CD4-positive, alpha-beta T cell treated with Interleukin-12 subunit alpha and Interleukin-12 subunit beta, for 1 hour (primary cell): ENCODE measurements at places on chromosomes 5 and 9.

DNA sequence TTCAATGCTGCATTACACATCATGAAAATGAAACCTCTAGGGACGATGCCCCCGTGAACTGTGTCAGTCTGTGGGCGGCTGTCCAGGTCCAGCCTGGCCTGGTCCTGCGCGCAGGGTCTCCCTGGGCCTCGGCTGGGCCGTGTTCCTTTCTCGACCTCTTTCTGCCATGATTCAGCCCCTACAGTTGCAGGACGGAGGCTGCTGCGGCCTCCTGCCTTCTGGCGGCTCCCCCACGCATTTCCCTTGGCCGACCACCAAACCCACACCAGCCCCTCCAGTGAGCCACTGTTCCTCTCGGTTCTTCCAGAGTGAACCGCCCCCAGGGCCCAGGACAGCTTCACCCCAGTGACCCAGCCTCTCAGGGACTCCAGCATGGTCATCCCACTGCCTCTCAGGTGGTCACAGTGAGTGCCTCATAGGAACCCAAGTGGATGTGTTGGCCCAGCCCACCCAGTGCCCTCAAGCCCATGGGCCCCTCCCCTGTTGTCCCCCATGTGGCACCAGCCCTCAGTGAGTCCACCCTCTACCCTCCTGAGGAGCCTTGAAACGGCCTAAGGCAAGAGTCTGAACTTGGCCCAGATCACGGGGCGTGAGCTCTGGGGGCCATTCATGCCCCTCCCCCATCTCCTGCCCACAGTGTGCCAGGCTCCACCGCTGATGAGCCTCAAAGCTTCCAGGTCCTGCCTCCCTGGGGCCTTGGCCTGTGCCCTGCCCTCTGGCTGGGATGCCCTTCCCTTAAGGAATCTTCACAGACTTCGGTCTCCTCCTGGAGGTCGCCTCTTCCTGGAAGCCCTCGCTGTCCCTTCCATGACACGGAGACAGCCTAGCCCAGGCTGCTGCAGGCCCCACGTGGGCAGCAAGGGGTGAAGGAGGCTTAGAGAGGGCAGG is 10.0 kb upstream of the CLIC3 start:
- no peak for DNase-seq

- DNase-seq: no peak
Observed at GRCh38 chr5:96043446-96043845, 81.8 kb upstream of the ELL2 start.

GRCh38 chr5:97531549-97531948 is 348.5 kb upstream of the RIOK2 start:
- no peak for DNase-seq

GRCh38 chr9:114504341-114505186 is 709 bp downstream of the WHRN start:
- peak; percentile 48 for DNase-seq

- DNase-seq: no peak
Observed at GRCh38 chr9:19162956-19163355, 35.7 kb upstream of the PLIN2 start.

DNA sequence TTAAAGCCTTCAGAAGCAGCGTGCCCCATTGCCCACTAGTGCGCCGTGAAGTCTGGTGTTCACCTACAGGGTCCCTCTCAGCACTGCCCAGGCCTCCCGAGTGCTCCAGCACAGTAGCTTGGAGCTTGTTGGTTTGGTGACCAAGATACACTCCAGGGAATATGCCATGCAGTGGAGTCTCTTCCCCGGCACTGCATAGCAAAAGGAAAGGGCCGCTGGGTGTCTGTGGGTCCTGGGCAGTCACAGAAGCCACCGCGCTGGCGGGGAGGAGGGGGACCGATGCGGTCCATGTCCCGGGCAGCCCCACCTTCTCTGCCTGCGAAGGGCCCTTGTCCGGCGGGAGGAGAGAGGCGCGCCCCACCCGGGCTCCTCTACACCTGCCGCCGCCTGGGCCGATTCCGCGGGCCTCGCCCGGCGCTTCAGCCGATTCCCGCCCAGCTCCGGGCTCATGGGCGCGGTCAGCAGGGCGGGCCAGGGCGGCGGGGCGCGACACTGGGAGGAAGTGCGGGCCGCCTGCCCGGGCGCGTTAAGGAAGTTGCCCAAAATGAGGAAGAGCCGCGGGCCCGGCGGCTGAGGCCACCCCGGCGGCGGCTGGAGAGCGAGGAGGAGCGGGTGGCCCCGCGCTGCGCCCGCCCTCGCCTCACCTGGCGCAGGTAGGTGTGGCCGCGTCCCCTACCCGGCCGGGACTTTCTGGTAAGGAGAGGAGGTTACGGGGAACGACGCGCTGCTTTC is at the start of gene SYK:
TSS of gene SYK (plus strand) at position 579 of the 732 bp plus-strand sequence. CDS start 42,080 bp downstream, outside the sequence.
- no peak for DNase-seq

GRCh38 chr9:128211186-128211980 is 8.2 kb downstream of the DNM1 start:
- DNase-seq: no peak

GRCh38 chr9:99873531-99873930 is 32.9 kb upstream of the STX17 start:
- DNase-seq: no peak

- DNase-seq: peak; percentile 54
Observed at GRCh38 chr9:135887585-135888050, 19.7 kb downstream of the CAMSAP1 start.

- DNase-seq: no peak
Observed at GRCh38 chr5:1319436-1320256, 24.8 kb upstream of the TERT start.

DNA sequence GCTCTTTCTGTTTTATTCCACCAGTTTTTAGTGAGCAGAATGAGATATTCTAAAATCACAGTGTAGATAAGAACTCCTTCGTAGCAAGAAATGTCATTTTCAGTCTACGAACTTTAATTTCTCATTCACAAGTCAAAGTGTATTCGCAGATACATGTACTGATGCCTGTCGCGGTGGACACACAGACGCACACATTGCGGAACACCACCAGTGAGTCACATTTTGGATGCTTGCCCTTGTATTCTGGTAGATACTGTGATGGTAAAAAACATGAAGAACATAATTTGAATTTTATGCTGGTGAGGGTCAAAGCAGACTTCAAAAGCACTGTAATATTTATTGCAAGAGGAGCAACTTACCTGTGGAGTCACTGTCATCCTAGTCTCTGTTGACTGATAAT is 4.7 kb upstream of the C9orf57 start:
- no peak for DNase-seq

DNA sequence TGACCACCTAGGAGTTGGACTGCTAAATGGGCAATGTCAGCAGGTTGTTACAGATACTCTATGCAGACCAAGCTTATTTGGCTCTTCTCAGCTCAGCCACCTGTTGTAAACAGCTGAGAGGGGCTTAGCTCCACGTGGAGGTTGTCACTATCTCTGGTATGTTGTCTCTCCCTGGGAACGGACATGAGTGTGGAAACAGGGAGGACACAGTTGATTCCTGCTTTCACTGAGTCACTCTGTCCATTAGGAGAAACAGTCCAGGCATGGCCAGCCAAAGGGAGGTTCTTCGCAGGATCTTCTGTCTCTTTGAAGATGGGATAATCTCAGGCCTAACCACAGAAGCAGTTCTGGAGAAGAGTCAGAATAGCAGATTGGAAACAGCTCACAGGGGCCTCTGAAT is 121.2 kb downstream of the PALM2AKAP2 start:
- DNase-seq: no peak

DNA sequence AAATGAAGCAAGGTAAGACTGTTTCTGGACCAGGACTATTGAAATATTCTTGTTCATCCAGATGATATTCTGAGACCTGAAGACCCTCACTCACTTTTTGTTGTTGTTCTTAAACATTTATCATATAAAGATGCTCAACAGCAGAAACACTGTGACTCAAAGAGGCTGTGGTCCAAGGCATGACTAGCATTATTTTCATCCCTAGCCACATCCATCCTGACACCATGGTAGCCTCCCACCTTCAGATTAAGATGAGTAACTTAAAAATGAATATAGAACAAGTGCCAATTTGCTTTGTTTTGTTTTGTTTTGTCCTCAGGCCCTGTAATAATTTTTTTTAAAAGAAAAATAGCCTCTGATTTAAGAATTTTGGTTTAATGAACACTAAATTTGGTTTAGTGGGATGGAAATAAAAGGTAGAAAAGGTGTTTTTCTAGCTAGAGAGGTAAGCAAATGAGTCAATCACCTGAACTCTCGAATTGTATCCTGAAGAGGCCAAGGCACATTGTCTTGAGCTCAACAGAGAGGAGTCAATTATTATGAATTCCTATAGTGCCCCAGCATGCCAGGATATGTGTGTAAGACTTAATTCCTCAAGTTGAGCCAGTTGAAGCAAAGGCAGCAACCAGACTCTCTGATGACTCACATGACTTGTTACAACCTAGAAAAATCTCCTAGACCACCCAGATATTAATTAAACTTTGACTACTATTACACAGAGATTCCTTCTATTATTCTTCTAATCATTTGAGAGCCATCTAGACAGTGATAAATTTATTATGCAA is 380.1 kb upstream of the TUSC1 start:
- no peak for DNase-seq

DNA sequence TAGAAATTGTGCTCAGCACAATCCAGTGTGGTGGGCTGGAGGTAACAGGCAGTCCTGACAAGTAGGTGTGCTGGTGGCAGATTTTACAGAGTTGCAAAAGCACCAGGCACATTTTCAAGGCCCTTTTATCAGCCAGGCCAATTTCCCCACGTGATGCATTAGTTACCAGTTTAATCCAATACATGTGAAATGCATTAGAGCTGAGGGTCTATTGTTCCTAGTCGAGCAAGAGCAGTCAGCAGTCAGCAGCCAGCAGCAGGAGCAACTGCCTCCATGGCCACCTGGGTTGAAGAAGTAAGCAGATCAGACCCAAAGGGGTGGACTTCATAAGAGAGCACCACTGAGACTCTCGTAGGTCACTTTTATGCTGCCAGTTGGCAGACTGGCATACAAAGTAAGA is 76.7 kb downstream of the EPB41L4A start:
- DNase-seq: no peak

- no peak for DNase-seq
Observed at GRCh38 chr9:117696154-117696553, 8.0 kb upstream of the TLR4 start.

DNA sequence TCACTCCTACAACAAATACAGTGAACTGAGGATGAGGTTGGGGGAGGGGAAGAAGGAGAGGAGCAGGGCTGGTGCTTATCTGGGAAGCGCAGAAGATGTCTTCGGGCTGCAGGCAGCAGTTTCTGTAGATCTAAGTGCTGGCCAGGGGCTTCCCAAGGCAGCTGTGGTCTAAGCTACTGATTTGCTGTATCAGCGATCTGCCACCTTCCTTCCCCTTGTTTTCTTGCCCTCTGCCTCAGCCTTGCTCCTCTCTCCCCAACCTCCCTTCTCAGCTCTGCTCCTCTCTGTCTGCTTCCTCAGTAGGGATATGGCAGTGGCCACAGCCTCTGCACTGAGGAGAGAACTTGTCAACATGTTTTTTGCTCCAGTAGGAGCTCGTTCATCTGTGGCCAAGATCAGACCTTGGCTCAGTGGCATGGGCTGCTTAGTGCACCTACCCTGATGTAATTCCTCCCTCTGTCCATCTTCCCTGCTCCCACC is 42.8 kb upstream of the IL6ST start:
- no peak for DNase-seq

- DNase-seq: no peak
Observed at GRCh38 chr5:35308421-35308820, 78.1 kb upstream of the PRLR start.

- no peak for DNase-seq
Observed at GRCh38 chr9:18441261-18441660, 32.7 kb upstream of the ADAMTSL1 start.

- no peak for DNase-seq
Observed at GRCh38 chr9:550333-550732, 291.2 kb upstream of the DMRT1 start.

- no peak for DNase-seq
Observed at GRCh38 chr5:82882316-82882715, 194.9 kb downstream of the TMEM167A start.
